GM18507 (cell line): ENCODE measurements at places on chromosomes 11 and 22.

- no peak for DNase-seq
These were observed 36.4 kb upstream of the TH start for GRCh38 chr11:2207773-2208621.

GRCh38 chr11:134858783-134859480 lies 446.9 kb upstream of the B3GAT1 start:
- DNase-seq = no peak

DNA sequence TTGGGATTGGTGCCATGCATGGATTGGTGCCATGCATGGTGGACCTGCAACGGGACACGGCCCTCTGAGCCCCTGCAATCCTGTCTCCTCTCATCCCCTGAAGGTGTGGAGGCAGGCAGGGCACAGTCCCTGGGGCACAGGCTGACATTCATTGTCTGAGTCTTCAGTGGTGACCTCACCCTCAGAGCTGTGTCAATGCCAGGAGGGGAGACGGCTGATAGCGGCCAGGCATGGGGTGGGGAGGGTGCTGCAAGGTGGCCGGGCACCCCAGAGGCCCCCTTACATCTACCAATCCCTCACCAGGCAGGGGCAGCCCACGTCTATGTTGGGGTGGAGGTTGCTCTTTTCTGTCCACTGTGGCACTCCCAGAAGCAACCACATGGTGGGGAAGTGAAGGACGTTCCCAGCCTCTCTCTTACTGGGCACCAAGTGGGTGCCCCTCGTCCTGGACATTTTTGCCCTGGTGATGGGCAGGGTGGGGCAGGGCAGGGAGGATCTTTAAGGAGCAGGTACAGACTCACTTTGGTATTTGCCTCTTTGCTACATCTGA lies 47.6 kb downstream of the NECTIN1 start:
- no peak for DNase-seq

- no peak for DNase-seq
These were observed 8.6 kb downstream of the TCN2 start for GRCh38 chr22:30615543-30615954.

GRCh38 chr11:19239039-19239438 lies 1.7 kb downstream of the E2F8 start:
- no peak for DNase-seq

DNA sequence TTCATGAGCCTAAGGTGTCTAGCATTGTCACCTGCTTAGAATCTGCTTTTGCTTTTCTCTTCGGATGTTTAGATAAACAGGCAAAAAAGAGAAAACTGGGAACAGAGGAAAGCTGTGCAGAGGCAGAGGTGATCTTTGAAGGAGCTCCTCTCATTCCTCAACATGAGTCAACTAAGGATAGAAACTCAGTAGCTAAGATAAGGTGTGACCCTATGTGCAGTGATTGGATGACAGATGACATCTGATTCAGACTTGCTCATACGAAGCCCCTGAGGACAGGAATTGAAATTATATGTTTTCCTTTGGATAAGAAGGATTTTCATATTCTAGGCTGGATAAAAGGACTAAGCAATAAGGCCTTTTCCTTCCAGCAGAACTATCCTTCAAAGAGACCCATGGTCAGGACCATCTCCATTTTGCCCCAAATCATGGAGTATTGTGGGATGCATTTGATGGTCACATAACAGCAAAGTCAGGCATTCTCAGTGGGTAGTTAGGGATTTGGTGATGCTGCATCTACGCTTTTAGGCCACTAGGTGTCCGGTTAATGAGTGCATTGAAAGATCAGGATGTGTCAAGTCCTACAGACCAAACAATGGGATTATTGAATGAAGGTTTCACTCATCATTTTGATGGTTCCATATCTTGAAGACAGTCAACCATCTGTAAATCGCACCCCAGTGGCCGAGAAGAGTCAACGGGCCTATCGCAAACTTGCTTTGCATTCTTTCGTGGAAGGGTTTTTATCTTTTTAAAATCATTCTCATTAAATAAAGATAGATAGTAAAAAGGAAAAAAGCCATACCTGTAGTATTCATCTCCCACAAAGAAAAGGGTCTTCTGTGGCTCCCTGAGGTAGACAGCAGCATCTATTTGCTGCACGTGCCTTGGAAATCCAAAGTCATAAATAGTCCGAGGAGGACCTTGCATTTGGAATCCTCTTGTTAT lies 32.2 kb downstream of the MMP20 start:
- no peak for DNase-seq

GRCh38 chr22:44449683-44450425 lies 48.2 kb downstream of the RTL6 start:
- DNase-seq = no peak
